Endothelial cell of umbilical vein (primary cell): ENCODE measurements at places on chromosomes 12 and 14. TPM values are rescaled to one million over a fixed set of nuclear protein-coding genes. Genes with fewer than 3 reads are reported as not detected.

FBRSL1 gene
- 10.2 and 19.3 TPM in 2 replicates for polyA plus RNA-seq

NPFF gene
- polyA plus RNA-seq = 0.30 TPM in 1 of 2 replicates, not detected in the other

OR4L1 gene
- polyA plus RNA-seq = not detected in 2 replicates

SLC6A12 gene
- polyA plus RNA-seq = not detected in 2 replicates

ASPG gene
- polyA plus RNA-seq = 0.05 TPM in 1 of 2 replicates, not detected in the other

- DNase-seq = no peak
Observed at GRCh38 chr12:111578971-111579340, 20.2 kb downstream of the ATXN2 start.

DNA sequence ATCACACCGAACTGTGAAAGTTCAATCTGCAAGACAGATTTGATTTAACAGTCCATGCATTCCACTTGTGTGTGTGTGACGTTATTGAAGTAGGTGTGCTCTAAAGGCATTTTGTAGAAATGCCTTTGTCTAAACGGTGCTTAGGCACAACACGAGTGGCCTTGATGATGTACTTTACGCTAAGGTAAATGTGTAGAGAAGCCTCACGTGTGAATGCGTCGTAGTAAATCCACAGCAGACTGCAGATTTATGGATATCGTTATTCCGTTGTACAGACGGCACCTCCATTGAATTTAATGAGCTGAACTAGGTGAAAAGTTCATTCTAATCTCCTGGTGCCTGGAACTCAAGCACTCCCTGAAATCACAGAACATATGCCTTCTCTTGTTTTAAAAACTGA lies 202.8 kb upstream of the STXBP6 start:
- no peak for DNase-seq

DNA sequence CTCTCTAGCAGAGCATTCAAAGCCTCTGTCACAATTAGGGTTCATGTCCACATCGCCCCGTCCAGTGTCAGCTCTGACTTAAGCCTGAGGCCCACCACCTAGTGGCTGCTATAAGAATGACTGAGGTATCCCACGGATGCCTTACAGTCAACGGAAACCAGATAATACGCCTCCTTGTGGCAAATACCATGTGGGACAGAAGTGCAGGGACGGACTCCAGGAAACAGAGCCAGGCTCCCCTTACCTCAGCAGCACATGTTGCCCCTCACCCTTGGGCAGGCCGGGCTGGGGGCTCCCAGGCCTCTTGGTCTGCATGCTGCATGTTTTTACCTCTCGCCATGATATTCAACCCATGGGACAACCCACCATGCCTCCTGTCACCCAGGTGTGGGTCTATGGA lies 86.3 kb downstream of the VWF start:
- peak; percentile 65 for DNase-seq

DNA sequence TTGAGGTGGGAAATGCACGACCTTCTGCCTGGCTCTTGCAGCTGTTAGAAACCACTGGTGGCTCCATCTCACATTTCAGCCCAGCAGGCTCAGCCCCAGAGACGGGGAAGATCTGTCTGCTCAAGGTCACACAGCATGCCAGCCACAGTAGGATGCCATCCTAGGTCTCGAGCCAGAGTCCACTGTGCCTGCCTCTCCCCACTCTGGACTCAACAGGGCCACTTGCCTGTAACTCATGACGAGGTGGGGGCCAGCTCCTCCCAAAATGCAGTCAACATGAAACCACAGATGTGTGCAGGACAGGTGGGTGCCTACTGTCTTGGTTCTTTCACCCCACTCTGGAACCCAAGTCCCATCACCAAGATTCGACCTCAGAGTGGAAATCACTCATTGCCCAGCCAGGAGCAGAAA lies 23.2 kb downstream of the BCL11B start:
- no peak for DNase-seq

DNA sequence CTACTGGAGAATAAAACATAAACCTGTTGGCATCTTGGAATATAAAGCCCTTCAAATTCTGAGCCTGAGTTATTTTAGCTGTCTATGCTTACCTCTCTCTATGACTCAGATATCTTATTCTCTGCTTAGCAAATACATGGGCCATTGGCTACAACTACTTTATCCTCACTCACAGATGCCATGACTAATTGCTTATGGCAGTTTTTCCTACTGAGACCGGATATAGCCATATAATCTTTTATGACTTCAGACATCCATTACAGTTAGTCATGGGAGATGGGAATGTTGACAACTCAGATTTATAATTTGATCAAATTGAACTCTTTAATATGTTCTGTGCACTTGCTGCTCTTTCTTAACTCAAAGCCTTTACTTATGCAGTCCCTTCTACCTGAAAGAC lies 502.4 kb upstream of the ATP2B1 start:
- DNase-seq = peak; percentile 96

DNA sequence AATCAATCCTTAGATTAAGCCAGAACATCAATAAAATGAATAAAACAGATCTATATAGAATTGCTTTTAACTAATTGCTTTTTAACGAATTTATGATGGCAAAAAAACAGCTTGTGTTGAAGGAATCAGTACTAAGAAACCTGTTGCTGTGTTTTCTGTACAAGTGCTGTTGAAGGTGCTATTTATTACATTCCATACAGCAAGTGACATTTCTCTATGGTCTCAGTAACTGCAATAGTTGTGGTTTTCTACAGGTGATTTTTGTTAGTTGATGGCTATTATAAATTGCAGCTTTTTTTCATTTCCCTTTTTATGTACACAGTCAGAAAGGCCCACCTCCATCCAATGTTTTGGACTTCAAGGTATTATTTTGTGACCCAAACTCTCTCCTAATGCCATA lies 56.6 kb downstream of the SLC2A13 start:
- no peak for DNase-seq

GRCh38 chr12:11672256-11673191 lies 23.1 kb downstream of the ETV6 start:
- DNase-seq = no peak

DNA sequence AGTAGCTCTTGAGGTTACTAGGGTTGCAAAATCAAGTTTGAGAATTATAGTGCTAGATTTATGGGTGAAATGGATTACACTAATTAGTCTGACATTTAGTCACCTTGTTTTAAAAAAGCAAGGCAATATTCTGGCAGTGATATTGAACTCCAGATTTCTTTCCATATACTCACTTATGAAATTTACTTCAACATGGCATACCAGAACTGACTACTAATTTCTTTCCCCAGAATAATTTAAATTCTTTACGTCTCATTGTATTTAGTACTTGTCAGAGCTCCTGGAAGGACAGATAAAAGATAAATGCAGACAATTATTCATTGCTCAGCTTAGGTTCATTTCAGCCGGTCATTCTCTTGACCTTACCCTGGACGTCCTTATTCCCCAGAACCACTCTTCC lies 24.3 kb downstream of the EMP1 start:
- DNase-seq = no peak
